ENCODE measurements at places on chromosomes 6 and 20.

DNA sequence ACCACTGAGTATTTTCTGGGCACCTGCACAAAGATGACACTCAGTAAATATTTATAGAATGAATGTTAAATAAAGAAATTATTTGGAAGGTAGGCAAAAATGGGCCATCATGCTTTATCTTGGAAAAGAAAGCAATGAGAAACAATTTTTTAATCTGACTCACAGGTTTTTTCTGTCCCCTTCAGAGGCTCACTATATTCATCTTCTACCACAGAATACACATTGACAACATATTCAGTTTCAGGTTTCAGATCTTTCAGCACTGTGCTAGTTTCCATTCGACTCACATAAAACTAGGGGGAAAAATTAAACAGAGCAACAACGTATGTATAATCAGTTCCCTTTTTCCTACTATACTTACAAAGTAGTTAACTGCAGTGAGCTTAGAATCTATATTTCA, 58.3 kb downstream of the COL12A1 start:
- no peak for DNase-seq

DNA sequence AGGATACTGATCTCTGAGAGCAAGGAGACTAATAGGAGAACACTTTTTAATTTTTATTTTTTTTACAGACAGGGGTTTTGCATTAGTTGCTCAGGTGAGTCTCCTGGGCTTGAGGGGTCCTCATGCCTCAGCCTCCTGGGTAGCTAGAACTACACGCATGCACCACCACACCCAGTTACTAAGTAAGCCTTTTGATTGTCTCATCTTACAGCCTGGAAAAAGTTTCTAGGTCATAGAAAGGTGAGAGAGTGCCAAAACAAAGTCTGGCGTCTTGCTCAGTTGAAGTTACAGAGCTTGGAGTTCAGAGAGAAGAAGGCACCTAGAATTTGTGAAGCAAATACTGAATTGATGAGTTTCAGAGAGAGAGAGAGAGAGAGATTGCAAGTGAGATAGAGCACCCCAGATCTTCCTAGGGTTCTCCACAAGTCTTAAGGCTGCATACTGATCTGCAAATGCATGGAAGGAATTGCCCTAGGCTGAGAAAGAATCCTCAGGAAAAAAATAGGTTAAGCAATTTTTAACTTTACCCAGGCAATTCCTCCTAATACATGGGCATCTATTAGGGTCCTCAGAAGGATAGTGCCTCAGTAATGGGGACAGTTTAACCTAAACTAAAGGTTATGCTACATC, 37.6 kb upstream of the PHIP start:
- no peak for DNase-seq

DNA sequence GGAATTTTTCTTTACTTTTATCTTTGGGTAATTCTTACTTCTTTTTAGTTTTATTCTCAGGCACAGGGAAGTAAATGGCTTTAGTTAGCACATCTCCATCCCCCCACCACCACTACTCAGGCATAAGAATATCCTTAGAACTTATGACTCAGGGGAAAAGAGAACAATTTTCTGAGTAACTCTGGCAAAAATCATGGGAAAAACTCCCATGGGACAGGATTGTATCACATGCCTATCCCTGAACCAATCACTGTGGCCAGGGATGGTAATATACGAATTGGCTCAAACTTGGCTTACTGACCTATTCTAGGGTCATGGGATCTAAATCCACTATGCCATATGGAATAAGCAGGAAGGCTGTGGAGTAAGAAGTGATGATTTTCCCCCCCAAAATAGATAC, 339.1 kb downstream of the BTBD3 start:
- no peak for DNase-seq

- DNase-seq = no peak
Observed at GRCh38 chr6:132780770-132781371, 17.6 kb downstream of the SLC18B1 start.
